Activated naive CD4-positive, alpha-beta T cell treated with Interleukin-2 at 50 U/mL for 16 hours (primary cell): ENCODE measurements at places on chromosomes 7 and 10.

DNA sequence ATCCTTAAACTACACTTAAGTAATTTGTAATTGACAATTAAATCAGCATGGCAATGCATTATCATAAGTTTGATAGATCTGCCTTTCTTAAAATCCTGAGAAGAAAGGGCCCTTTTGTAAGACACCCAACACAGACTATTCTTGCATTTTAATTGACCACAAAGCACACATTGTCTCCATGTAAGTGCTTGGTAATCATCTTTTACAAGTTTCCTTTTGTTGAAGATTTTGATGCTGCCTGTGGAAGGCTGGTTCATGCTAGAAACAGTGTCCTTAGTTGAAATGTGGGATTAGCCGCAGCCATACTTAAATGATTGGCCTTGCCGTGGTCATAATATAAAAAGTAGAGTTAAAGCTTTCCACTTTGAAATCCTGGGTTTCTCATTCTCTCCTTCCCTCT, 32.3 kb upstream of the CELF2 start:
- DNase-seq, result no peak

DNA sequence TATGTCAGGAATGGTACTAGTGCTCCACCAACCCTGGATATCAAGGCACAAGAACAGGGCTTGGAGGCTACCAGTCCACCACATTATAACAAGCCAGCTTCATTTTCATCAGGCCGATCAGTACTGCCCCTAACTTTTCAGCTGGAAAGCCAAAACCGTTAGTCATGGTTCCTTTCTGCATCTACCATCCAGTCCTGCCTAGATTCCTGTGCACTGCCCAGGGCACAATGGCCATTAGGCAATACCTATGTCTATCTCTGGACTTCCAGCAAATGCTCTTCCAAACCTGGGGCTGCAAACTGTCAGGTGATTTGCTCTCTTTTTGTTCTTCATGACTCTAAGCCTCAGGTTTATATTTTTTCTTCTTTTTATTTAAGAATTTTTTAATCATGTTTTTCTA, 937.7 kb downstream of the SORCS1 start:
- DNase-seq, result no peak

DNA sequence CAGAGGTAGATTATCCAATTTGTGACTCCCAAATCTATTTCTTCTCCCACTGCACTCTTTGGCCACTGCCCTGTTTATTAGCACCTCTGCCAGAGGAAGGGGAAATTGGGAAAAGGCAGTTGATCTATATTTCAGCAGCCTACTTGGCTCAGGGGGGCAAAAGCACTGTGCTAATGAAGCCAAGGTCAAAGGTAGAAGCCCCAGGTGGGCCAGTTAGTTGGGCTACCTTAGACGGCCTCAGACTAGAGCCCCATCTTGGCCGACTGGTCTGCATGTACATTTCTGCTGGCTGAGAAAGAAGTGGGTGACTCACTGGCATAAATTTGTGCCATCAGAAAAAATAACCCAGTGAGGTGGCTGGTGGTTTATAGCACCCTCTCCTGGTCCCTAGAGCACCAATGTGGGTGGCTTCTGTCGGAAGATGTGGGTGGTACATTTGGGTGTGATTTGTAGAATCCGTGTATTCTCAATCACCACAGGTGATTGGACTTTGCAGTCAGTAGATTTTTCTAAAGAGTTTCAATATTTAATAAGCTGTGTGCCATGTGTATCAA, 293.3 kb upstream of the MKI67 start:
- no peak for DNase-seq

DNA sequence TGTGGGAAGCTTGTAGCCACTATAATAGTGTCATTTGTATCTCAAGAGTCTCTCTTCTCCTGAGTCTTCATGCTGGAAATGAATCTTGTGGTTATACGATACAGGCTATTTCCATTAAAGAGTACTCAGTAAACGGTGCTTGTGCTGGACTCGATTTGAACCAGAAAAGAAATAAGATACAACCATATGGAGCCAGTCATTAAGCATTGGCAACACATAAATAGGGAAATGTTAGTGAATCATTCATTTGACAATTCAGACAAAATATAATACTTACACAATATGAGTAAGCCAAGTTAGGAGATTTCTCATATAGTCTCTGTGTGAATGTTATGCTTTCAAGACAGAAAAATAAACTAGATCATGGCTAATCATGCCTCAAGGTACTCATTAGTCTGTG, 356.8 kb downstream of the PLXDC2 start:
- DNase-seq, result no peak

- DNase-seq, result no peak
Observed at GRCh38 chr10:3668966-3669330, 116.1 kb downstream of the KLF6 start.
